ENCODE measurements at places on chromosomes 6 and 20. TPM values are rescaled to one million over a fixed set of nuclear protein-coding genes. Genes with fewer than 3 reads are reported as not detected.
A peak's percentile ranks its signal among the peaks of the same experiment; 100 is the strongest.

DNA sequence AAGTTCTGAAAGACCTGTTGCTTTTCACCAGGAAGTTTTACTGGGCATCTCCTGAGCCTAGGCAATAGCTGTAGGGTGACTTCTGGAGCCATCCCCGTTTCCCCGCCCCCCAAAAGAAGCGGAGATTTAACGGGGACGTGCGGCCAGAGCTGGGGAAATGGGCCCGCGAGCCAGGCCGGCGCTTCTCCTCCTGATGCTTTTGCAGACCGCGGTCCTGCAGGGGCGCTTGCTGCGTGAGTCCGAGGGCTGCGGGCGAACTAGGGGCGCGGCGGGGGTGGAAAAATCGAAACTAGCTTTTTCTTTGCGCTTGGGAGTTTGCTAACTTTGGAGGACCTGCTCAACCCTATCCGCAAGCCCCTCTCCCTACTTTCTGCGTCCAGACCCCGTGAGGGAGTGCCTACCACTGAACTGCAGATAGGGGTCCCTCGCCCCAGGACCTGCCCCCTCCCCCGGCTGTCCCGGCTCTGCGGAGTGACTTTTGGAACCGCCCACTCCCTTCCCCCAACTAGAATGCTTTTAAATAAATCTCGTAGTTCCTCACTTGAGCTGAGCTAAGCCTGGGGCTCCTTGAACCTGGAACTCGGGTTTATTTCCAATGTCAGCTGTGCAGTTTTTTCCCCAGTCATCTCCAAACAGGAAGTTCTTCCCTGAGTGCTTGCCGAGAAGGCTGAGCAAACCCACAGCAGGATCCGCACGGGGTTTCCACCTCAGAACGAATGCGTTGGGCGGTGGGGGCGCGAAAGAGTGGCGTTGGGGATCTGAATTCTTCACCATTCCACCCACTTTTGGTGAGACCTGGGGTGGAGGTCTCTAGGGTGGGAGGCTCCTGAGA is at the start of gene HFE:
HFE (plus strand) TSS at position 146 of the 832 bp plus-strand sequence; CDS start at position 158, 12 bp downstream.
- H3K27me3 ChIP-seq = no peaks in the 10 kb centered on the region
- H3K4me3 ChIP-seq = peak within 1 kb of the TSS; percentile 78
- H3K27ac ChIP-seq = peak within 1 kb of the TSS; percentile 75
- DNase-seq = no peak
- H3K4me1 ChIP-seq = peaks cover 15% of the 10 kb centered on the region

C4B gene
- 1.2 TPM for polyA plus RNA-seq

DNA sequence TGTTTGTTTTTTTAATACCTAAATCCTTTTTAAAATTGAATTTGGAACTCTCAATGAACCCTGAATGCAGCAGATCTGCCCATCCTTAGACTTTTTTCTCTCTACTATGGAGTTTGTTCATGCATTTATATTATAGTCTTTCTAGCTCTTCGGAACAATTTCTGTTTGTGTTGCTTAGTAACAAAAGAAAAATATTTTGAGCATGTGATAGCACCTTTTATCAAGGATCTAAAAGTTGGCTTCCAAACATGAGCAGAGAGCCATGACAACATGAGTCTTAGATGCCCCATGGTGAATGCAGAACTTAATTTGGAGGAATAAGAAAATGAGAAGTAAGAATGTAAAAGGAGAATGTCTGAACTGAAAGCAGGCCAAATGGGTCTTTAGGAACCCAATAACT is 133.7 kb downstream of the EDN1 start:
- no peak overlapping the region for H3K4me3 ChIP-seq
- no peaks in the 10 kb centered on the region for H3K4me1 ChIP-seq
- no peak overlapping the region for H3K27ac ChIP-seq
- no peaks in the 10 kb centered on the region for H3K36me3 ChIP-seq

- H3K36me3 ChIP-seq = no peaks in the 10 kb centered on the region
- H3K27me3 ChIP-seq = no peaks in the 10 kb centered on the region
- no peak overlapping the region for H3K27ac ChIP-seq
- H3K4me3 ChIP-seq = no peak overlapping the region
- no peak for DNase-seq
- no peaks in the 10 kb centered on the region for H3K4me1 ChIP-seq
These were observed 718.9 kb downstream of the EYS start for GRCh38 chr6:64988148-64988547.

R3HDML gene
- polyA plus RNA-seq = not detected

DNA sequence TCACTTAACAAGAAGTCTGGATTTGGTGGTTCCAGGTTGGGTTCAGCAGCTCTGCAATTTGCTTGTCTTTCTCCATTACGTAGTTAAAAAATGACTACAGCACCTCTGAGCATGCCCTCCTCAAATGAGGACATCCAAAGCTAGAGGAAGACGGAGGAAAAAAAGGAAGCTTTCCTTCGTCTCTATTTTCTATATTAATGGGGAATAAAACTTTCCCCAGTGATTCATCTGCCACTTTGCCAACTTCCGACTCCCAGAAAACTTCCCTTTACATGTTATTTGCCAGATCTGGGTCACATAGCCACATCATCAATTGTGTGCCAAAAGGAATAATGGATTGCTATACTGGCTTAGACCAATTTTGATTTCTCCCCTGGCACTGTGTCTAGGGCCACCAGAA is 69.5 kb downstream of the ZFAND3 start:
- H3K27ac ChIP-seq = no peak overlapping the region
- no peak overlapping the region for H3K4me3 ChIP-seq
- H3K27me3 ChIP-seq = no peaks in the 10 kb centered on the region
- peaks cover 10% of the 10 kb centered on the region for H3K4me1 ChIP-seq
- no peak for DNase-seq
